ENCODE measurements at places on chromosomes 11 and 22.

DNA sequence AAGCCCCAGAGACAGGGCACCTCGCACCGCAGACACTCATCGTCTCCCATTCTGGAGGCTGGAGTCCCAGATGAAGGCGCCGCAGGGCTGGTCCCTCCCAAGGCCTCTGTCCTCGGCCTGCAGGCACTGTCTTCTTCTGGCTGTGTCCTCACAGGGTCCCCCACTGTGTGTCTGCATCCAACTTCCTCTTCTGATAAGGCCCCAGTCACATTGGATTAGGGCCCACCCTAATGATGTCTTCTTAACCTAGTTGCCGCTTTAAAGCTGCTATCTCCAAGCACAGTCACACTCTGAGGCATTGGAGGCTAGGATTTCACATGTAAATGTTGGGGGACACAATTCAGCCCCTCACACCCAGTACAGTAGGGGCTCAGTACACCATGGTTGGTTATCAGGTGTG lies 48.9 kb downstream of the DHCR7 start:
- DNase-seq: no peak

DNA sequence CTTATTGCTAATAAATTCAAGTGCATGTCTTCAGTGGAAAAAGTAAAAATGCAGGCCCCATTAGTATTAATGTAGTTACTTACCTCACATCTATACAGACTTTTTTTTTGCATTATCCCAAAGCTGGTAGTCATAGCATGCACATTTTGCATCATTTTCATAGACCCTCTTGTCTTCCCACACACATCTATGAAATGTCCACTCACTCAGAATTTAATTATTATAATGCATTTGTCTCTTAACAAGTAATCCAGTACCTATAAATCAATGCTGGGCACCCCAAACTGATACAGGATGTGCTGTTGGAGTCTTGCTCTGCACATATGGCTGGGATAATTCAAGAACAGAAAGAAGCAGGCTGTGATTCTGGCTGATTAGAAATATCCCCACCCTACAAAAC lies 370.4 kb upstream of the FAT3 start:
- DNase-seq: no peak

GRCh38 chr11:46846510-46846830 lies 390 bp upstream of the CKAP5 start:
- no peak for DNase-seq

GRCh38 chr11:56967726-56968125 lies 21.0 kb upstream of the OR5AK2 start:
- no peak for DNase-seq

Measured in NCI-H1436 (cell line).